AG09309 (cell line): ENCODE measurements at places on chromosomes 2 and 18.

DNA sequence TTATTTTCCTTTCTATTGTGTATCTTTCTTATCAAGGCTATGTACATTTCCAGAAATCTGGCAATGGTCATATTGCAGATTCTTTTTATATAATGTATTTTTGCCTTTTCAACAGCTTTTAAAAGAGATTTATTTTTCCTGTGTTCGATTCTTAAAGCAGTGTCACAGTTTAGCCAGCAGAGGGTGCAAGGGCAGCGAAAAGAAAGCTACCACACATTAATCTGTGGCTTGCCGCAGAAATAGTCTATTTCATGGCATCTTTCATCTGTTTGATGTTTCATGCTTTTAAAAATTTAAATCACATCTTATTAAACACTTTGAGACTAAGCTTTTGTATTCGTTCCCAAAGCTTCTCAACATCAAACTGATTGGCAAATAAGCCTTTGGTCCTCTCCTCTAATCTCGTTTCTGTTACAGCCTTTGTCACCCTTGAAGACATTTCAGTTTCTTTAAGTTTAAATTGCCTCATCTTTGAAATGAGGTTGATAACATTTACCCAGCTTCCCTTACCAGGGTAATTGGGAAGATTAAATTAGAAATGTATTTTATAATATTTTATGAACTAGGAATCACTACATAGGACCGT lies 73.3 kb downstream of the PIK3C3 start:
- DNase-seq: no peak

GRCh38 chr2:158776231-158776630 lies 18.9 kb upstream of the DAPL1 start:
- no peak for DNase-seq

DNA sequence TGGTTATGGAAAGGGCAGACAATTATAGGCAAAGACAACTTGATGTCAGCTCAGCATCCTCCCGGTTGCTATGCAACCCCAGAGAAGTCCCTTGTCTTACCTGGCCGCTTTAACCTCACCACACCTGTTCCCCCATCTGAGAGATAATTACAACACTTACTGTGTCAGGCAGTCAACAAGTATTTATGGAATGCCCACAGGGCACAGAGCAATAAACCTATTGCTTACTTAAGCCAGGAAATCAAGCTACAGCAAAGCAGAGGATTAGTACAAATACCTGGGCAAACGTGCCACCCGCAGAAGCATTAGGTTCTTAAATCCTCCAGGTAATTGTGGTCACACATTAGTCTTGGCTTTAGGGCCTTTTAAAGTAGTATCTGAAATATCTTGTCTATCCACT lies 320.4 kb upstream of the REV1 start:
- DNase-seq: no peak

DNA sequence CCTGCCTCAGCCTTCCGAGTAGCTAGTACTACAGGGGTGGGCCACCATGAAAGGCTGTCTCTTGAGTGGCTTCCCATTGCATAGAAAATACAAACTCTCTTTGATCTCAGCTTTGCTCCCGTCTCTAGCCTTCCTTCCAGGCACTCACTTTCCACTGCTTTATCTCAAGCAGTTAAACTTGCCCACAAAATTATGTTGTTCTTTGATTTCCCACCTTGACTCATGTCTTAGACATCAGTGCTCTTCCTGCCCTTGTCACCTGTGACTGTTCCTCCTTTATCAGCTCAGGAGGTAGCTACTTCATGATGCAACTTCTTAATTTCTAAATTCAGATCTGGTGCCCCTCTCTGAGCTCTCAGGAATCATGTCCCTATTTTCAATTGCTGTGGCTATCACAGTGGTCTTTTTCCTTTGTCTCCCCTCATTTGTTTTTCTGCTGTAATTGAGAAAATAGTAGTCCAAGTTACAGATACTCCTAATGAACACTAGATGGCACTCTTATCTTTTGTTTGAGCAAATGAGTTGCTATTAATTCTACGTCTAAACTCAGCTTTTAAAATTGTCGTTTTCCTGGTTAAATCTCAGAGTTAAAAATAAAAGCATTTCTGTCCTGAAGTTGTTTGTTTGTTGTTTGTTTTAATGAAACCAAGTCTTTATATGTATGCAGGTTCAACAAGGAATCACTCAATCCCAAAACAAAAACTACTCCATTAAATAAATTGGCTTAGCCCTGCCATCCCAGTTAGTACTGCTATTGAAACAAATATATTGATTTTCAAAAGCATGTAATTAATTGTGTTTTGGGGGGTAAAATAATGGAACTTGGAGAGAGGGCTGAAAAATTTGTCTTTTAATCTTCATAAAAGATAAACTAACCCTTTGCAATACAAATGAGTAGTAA lies 46.9 kb upstream of the GREB1L start:
- DNase-seq: peak; percentile 13

GRCh38 chr2:9967053-9967775 lies 15.7 kb downstream of the GRHL1 start:
- DNase-seq: no peak

- DNase-seq: no peak
Observed at GRCh38 chr2:118274841-118275510, 186.7 kb downstream of the INSIG2 start.

DNA sequence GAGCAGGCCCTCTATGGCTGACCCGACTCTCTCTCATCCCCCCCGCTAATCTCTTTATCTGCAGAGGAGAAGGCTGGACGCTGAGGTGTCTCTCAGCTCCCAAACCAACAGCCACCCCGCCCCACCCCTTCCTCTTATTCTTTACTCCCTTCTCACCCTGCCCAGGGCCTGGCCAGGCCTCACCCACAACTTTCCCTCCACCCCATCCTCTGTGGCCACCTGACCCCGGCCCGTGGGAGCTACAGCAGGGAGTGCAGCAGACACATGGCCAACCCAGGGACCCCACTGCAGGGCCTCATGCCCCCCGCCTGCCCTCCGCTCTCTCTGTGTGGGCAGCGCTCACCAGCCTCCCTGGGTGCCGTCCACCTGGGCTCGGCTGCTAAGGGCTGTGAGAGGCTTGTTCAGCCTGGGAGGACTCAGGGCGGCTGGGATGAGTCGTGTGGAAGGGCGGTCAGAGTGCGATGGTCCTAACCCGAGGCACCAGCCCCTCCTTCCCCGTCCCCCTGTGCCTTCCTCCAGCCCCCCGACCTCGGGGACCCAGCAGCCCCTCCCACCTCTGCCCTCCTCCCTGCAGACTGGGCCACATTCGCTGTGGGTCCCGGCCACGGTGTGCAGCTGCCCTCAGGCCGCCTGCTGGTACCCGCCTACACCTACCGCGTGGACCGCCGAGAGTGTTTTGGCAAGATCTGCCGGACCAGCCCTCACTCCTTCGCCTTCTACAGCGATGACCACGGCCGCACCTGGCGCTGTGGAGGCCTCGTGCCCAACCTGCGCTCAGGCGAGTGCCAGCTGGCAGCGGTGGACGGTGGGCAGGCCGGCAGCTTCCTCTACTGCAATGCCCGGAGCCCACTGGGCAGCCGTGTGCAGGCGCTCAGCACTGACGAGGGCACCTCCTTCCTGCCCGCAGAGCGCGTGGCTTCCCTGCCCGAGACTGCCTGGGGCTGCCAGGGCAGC lies 6.8 kb downstream of the NEU4 start:
- no peak for DNase-seq

- no peak for DNase-seq
Observed at GRCh38 chr2:20917287-20917660, 94.4 kb upstream of the LDAH start.

DNA sequence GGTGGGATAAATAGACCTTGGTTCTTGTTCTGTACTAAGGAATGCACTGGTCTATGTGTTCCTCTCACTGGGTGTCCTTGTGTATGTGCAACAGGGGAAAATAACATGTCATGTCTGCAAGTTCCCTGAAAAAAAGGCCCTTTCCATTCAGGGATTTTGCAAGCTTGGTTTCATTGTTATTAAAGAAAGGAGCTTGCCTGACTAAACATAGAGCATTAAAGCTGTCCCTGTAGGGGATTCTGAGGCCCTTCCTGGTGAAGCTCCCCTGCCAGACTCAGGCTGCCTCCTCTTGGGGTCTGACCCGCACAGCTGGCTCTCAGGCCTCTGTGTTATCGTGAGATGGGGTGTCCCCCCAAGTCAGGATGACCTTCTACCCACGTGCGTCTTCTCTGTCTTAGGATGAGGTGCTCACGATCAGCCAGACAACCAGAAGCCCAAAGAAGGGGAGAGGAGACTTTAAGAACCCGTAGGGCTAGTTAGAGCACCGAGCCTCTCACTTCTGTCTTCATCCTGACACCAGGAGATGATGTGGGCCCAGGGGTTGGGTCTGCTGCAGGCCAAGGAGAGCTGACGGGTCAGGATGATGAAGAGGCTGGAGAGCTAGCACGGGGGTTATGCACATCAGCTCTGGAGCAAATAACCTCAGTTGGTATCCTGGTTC lies 21.2 kb downstream of the CAPG start:
- DNase-seq: no peak

GRCh38 chr18:22283116-22283395 lies 113.7 kb downstream of the GATA6 start:
- DNase-seq: no peak

GRCh38 chr2:69138793-69139459 lies 125.9 kb downstream of the ANTXR1 start:
- DNase-seq: peak; percentile 61

- no peak for DNase-seq
Observed at GRCh38 chr2:79359419-79359818, 153.4 kb upstream of the CTNNA2 start.

DNA sequence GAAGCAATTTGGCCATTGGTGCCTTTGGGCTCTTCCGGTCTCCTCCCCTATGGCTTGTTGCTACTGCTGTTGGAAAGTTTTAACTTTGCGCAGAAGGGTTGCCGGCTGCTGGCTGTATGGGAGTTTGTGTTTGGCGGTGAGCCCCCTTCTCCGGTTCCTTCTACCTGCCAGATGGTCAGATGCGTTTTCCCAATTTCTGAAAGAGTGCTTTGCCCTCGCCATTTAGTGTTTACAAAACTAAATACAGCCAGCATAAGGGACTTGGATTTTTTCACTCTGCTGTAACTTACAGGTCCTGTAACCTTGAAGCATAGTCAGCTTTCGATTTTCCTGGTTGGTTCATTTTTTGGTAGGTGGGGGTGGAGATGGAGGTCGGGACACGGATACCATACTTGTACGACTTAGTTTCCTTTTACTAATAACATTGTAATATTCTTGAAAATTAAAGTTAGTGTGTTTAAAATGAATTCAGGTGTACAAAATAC lies 604 bp downstream of the COQ10B start:
- DNase-seq: peak; percentile 80

DNA sequence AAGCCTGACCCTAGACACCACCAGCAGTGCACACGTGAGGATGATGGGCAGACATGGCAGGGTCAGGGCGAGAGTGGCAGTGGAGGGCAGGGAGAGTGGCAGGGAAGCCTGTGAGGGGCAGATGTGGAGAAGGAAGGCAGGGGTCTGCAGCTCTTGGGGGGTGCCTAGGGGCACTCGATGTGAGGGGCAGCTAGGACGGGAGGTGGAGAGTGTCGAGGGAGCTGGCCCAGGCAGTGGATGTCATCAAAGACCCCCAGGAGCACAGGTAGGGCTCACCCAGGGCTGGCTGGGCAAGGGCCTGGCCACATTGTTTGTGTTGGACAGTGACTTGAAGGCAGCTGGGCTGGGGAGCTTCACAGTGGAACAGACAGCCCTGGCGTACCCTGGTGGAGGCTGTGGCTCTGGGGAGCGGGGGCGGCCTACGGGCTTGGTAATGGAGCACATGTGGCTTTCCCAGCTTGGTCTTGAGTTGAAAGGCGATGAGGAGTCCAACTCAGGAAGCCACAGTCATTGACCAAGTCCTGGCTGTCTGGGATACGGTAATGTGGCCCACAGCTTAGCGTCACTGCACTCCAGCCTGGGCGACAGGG lies 87.1 kb downstream of the RTP5 start:
- no peak for DNase-seq

- no peak for DNase-seq
Observed at GRCh38 chr2:139864821-139865302, 1084.7 kb upstream of the NXPH2 start.

DNA sequence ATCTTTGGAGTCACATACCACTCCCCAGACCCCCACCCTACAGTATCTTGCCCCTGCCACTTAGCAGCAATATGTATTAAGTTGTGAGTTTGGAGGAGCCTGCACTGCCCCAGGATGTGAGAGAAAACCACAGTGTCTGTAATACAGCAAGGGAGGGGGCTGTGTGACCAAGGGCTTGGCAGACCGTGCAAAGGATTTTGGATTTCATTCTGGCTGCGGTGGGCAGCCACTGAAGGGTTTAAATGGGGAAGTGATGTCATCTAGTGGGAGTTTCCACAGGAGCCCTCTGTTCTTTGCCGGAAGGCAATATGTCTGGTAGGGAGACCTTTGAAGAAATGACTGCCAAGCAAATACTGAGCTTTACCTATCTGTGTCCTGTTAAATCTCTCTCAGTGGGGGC lies 202.4 kb downstream of the FHOD3 start:
- no peak for DNase-seq

- DNase-seq: no peak
Observed at GRCh38 chr2:211564441-211564840, 974.2 kb downstream of the ERBB4 start.

DNA sequence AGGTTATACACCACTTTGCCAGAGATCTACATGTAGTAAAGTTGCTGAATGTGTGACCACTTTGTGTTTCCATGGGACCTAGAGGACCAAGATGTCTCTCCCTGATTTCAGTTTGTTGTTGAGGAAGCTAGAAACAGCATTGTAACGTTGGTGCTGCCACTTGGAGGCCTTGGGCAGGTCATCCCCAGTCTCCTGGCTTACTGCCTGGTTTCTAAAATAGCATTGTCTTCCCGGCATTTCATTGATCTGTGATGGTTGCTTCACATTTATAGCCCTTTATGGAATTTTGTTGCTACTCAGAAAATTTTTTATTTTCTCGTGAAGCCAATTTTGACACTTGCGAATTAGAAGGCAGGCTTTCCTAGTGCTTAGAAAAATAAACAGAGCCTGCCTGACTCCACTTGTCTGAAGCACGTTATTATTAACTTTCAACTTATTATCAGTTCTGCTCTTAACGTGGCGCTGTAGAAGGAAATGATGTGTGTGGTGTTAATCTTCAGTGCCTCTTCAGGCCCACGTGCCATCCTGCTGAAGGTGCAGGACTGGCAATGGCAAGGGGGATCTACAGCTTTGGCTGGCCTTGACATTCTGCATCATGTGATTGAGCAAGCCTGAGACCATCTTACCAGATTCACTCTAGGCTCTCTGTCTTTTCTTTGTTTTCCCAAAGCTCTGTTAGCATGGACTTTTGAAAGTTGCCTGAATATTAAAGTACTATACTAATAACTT lies 59.9 kb downstream of the INPP4A start:
- DNase-seq: no peak

DNA sequence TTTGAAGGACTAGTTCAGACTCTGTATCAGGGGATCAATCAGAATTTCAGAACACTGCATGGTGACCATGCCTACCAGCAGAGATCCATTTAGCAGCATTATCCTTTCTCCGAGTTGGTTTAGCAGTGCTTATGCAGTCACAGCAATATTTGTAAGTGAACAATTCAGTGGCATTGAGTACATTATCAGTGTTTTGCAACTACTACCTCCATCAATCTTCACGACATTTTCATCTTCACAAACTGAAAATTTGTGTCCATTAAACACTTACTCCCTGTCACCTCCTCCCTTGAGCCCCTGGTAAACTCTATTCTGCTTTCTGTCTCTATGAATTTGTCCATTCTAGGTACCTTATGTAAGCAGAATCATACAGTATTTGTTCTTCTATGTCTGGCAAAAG lies 20.1 kb downstream of the SLC9A2 start:
- no peak for DNase-seq

GRCh38 chr2:13401312-13401711 lies 684.6 kb downstream of the TRIB2 start:
- DNase-seq: no peak
